ENCODE measurements at places on chromosomes 2 and 18. TPM values are rescaled to one million over a fixed set of nuclear protein-coding genes. Genes with fewer than 3 reads are reported as not detected.

DNA sequence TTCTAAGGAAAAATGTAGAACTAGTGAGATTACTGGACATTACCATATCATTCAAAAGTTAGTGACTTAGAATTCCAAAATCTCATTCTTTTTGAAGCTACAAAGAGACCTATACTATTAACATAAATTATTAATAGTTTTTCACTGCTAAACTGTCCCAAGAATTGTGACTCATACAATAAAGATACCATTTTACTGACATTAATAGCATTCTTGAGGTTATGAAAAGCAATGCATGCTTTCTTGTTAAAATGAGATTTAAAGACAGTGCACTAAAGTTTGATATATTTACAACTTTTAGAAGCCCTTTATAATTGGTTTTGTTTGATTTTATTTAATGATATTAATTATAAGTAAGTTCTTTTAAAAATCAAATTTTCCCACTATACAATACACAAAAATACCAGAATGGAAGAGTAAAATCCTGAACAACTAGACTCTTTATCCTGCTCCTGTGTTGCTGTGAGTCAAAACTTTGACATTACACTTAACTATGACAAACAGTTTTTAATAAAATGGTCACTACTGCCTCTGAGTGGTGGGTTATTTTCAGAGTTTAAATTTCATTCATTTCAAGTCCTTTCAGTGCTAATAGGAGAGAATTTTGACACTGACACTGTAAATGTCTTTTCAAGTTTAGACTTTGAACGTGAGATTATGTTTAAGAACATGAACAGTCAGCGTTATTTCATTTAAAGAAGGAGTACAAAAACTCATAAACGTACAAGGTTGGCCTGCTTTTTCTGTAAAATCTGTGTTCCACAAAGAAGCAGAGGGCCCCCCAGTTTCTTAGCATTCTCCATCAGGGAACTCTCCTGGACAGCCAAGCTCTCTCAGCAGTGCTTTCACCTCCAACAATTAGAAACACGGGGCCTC, 54.5 kb downstream of the FAM124B start:
- H3K4me1 ChIP-seq, result no peaks in the 10 kb centered on the region
- no peaks in the 10 kb centered on the region for H3K36me3 ChIP-seq
- H3K27me3 ChIP-seq, result no peaks in the 10 kb centered on the region

DNA sequence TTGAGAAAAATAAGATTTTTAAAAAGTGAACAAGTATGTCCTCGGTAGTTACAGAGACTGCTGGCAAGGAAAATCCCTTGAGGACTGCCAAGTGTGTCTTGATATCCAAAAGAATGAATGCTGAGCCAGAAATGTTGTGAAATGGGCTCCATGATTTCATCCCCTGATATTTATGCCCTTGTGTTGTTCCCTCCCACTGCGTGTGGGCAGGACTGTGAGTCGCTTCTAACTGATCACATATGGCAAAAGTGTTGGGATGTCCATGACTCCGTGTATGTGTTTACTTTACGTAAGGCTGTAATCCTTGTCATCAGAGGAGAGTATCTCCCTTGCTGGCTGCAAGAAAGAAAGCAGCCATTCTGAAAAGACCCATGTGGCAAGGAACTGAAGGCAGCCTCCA, 285.1 kb downstream of the SS18 start:
- no peaks in the 10 kb centered on the region for H3K27me3 ChIP-seq
- DNase-seq, result peak; percentile 94
- no peak overlapping the region for H3K27ac ChIP-seq
- H3K36me3 ChIP-seq, result no peaks in the 10 kb centered on the region

The KYNU gene
- 1.7 TPM for polyA plus RNA-seq

The ALPP gene
- not detected for polyA plus RNA-seq

All from fibroblast of lung (primary cell).